ENCODE measurements at places on chromosomes 3 and 15. TPM values are rescaled to one million over a fixed set of nuclear protein-coding genes. Genes with fewer than 3 reads are reported as not detected.

Gene CXCR6
- 0.02 TPM for polyA plus RNA-seq

Gene TMEM45A
- 28.3 TPM for polyA plus RNA-seq

Gene DUOXA1
- polyA plus RNA-seq: not detected

Gene MESP1
- polyA plus RNA-seq: not detected

Gene CHRFAM7A
- polyA plus RNA-seq: 0.29 TPM

Gene CSPG4
- polyA plus RNA-seq: 14.5 TPM

Gene HCLS1
- polyA plus RNA-seq: 7.7 TPM

Gene AAGAB
- 53.8 TPM for polyA plus RNA-seq

Gene CCDC39
- polyA plus RNA-seq: not detected

Gene C2CD4A
- polyA plus RNA-seq: not detected

Gene FOXL2NB
- 0.03 TPM for polyA plus RNA-seq

Gene LDHAL6B
- not detected for polyA plus RNA-seq

Gene TM4SF18
- polyA plus RNA-seq: not detected

Gene RNF7
- polyA plus RNA-seq: 102 TPM

Gene CRYBG3
- polyA plus RNA-seq: 8.7 TPM

Gene KCNMB2
- polyA plus RNA-seq: 0.07 TPM

Gene ALCAM
- polyA plus RNA-seq: 188 TPM

Gene LIPC
- polyA plus RNA-seq: 0.51 TPM

Gene ABHD6
- polyA plus RNA-seq: 7.3 TPM

Gene ALDH1A2
- 1.1 TPM for polyA plus RNA-seq

Gene CDHR4
- not detected for polyA plus RNA-seq

Gene OXNAD1
- polyA plus RNA-seq: 7.8 TPM

Gene C3orf20
- polyA plus RNA-seq: not detected

Measured in fibroblast of lung (primary cell).